Lower lobe of right lung (tissue), 2 donors: ENCODE measurements at places on chromosomes 11 and 22. TPM values are rescaled to one million over a fixed set of nuclear protein-coding genes. Genes with fewer than 3 reads are reported as not detected.

GRCh38 chr11:10694486-10695239 lies 1.1 kb upstream of the IRAG1 start:
- no peak for DNase-seq

DNA sequence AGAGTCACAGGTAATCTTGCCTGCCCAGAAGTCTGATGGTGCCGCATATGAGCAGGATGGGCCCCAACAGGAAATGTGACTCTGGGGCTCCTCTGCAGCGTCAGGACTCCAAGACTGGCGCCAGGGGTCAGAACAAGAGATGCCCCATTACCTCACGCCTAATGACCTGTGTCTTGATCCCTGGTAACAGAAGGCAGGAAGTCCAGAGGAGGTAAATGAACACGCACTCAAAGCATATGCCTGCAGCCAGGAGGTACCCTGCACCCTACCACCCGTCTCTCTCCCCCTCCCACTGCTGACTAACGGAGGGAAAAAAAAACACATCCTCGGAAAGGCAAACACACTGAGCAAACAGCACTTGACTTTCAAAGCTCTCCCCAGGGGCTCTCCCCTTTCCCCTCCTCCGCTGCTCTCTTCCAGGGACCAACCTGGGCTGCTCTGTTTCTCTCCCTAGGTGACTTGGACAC lies 37.3 kb downstream of the ABCC8 start:
- no peak for DNase-seq

- DNase-seq, result no peak
These were observed 36.7 kb downstream of the DRG1 start for GRCh38 chr22:31436132-31436531.

DNA sequence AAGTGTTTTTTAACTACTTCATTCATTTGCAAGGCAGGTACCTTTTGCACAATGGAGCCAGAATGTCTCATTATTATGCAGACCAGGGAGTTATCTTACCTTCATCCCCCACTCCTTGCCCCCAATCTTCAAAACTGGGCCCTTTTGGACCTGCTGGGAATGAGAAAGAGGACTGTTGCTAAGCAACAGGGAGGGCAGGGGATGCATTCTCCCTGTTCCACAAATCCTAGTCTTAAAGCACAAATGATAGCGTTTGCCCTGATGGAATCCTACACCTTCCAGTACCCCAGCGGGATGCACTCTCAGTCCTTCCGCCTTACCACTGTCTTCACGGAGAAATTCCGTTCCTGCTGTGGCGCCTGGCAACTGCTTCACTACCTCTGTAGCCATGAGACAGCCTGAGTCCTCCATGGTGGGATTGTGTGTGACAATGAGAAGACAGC lies 4.1 kb upstream of the KCNJ1 start:
- DNase-seq, result no peak

- no peak for DNase-seq
These were observed 6.6 kb downstream of the ARRB1 start for GRCh38 chr11:75344761-75345454.

GRCh38 chr11:126361400-126361799 lies 5.9 kb downstream of the ST3GAL4 start:
- no peak for DNase-seq

GRCh38 chr22:21457023-21457787 lies 10.0 kb upstream of the TMEM191C start:
- DNase-seq, result peak; percentile 47

- peak; percentile 50 for DNase-seq
These were observed 1.7 kb upstream of the GAB2 start for GRCh38 chr11:78419327-78419726.

- no peak for DNase-seq
These were observed 181.6 kb downstream of the MSANTD4 start for GRCh38 chr11:105840391-105840790.

DNA sequence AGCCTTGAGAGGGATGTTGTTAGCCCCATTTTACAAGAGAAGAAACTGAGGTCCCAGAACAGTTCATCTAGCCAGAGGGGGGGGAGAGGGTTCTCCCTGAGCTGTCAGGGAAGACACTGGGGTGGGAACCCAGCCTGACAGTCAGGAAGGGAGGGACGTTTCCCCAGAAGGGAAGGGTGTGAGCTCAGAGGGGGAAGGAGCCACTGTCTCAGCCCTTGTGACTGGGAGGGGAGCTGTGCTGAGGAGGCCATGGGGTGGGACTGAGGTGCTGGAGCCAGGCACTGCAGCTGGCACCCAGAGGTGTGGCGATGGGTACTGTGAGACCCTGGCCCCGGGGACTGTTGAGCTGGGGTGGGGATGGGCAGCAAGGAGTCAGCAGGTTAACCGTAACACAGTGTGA lies 35.7 kb downstream of the DAGLA start:
- DNase-seq, result no peak

DNA sequence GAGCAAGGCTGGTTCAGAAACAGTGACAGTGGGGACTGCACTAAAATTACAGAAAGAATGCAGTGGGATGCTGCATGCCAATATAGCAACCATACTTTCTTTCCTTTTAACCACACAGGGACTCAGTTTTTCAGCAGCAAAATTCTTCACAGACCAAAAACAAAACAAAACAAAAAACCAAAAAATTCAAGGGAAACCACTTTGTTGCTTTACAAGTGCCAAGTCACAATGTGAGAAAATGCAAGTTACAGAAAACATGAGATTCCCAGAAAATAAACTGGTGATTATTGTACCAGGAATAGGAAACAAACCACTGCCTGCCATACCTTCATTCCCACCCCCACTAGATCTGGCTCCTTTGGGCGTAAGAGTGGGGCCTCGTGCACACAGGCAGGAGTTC lies 52.6 kb downstream of the TENM4 start:
- no peak for DNase-seq

GRCh38 chr11:12815931-12816494 lies 141.8 kb downstream of the TEAD1 start:
- DNase-seq, result no peak

GRCh38 chr11:92703449-92703830 lies 266.0 kb upstream of the MTNR1B start:
- no peak for DNase-seq

GRCh38 chr11:121895919-121896318 lies 220.1 kb downstream of the BLID start:
- DNase-seq, result no peak

DNA sequence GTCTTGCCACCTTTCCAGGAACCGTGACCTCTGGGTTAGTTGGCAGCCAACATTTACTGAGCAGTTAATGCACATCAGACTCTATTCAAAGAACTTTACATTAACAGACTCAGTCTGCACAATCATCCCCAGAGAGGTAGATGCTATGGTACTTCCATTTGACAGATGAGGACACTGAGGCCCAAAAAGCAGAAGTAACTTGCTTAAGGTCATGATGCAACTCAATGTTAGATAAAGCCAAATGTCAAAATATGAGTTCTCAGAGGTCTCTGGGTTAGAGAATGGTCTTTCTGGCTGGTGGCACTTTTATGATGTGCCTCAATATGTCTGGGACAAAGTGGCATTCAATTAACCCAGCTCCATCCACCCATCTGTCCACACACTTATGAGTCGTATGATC lies 450.0 kb downstream of the MIAT start:
- DNase-seq, result no peak

DNA sequence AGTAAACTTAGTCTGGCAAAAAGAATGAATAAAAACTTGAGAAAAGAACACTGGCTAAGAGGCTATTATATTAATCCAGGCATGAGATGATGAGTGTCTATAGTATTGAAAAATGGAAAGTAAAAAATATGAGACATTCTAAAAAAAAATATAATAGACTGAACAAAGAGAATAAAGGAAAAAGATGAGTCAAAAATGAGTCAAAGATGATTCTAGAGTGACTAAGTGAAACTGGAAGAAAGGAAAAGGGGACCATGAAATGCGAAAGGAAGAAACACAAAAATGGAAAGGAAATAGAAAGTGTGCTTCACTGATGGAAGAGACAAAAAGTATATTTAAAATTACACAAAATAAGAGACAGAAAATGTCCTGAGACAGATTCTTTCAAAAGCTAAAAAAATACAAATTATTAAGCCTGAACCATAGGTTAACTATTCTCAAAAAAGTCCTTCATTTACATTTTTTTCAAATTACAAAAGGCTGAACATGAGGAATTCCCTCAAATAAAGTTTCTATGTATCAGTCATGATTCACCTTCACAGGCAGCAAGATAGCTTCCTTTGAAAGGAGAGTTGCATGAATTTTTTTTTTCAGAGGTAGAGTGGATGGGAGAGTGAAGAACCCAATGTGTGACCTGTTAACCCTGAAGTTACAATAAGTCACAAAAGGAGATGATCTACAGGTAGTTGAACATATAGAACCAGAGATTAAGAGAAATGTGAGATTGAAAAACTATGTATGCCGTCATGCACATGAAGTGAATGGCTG lies 75.2 kb downstream of the EIF3M start:
- DNase-seq, result no peak

GRCh38 chr11:91303749-91304148 lies 920.9 kb upstream of the FAT3 start:
- DNase-seq, result no peak

- DNase-seq, result no peak
These were observed 34.4 kb upstream of the PPARA start for GRCh38 chr22:46115755-46116490.

- no peak for DNase-seq
These were observed 759.4 kb downstream of the OPCML start for GRCh38 chr11:132772703-132773545.

DNA sequence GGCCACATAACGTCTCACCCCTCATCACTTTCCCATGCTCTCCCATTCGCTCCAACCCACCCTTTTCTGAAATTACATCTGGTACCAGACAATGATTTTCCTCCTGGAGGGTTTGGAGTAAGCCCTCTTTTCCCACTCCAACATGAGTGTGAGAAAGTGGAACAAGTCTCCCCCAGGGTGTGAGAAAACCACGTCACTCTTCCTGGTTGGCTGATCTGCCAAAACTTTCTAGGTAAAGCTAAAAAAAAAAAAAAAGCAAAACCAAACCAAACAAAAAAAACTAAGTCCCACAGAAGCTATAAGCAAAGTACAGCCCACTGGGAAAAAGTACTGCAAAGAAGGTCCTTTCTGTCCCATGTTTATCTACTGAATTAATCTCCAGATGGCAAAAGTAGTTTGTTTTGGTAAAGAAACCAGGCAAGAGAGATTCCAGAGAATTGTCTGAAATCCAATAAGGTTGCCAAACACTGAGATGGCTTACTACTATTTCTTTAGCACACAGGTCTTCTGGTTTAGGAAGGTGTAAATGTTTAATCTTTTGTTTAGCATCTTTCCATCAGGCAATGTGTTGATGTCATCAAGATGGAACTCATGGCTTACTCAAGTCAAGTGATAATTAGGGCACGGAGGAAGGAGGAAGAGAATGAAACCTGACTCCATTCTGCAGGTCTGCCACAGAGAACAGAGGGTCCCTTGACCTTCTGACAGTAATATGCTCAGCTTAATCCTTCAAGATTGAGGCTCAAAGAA lies 395.6 kb downstream of the LARGE1 start:
- DNase-seq, result no peak

GRCh38 chr22:37601540-37602442 lies 6.8 kb upstream of the GGA1 start:
- no peak for DNase-seq

- no peak for DNase-seq
These were observed 32.2 kb upstream of the LYVE1 start for GRCh38 chr11:10600570-10601248.

DNA sequence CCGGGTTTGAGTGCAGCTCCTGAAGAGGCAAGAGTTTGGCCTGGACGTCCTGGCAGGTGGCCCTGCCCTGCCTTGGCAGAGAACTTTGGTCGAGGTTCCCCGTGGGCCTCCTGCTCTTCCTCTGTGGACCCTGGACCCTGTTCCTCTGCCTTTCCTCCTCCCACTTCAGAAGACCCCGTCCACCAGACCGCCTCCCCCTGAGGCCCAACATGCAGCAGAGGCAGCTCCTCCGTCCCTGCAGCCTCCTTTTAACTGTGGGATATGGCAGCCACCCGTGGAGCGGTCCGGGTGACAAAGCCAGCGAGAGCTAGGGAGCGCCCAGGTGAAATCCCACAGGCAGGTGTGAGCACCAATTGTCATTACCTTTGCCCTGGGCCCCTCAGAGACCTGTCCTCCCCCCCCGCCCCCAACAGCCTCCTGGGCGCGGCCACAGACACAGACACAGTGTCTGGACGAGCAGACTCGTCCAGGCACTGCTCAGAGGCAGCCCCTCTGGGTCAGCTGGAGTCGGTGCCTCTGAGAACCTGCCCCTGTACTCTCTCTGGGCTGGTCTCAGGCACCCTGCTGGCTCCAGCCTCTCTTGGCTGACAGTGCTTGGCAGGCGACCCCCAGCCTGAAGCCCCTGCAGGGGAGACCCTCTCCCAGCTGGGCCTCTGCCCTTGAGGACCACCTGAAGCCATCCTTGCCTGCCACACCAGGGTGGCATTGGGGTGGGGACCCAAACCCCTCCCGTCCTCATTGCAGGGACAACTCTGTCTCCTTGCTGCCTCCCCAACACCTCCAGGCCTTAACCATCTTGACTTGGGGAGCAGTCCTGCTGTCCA lies 4.1 kb upstream of the PTDSS2 start:
- peak; percentile 49 for DNase-seq

GRCh38 chr11:40722179-40722795 lies 737.2 kb downstream of the LRRC4C start:
- no peak for DNase-seq

DNA sequence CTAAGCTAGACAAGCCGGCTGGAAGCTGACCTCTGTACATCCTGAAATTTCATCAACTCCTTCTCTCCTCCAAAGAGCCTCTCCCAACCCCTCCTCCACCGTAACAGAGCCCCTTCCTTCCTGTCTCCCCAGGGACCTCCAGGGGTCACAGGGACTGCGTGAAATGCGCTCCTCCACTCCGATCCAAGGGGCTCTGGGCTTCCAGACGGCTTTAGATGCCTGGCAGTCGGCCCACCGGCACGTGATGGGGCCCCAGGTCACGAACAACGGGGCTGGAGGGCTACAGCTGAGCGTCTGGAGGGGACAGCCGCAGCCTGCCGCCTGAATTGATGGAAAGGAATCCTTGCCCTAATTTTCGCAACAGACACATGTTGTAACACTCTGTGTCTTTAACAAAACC lies 264.1 kb downstream of the MN1 start:
- DNase-seq, result no peak

DNA sequence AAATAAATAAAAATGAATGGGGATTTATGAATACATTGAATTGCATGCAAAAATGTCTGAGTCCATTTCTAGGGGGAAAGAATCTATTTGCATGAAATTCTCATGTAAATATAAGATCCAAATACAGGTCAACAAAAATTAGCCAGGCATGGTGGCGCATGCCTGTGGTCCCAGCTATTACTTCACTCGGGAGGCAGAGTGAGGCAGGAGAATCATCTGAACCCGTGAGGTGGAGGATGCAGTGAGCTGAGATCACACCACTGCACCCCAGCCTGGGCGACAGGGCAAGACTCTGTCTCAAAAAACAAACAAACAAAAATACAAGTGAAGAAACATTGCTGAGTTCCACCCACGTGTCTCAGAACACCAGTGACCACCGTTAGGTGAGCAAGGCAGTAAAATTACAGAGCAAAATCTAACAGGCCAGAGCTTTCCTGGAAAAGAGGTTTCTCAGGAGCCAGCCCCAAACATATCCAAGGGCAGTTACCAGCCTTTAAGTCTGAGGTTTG lies 17.3 kb downstream of the PACSIN2 start:
- DNase-seq, result no peak

CDC45 gene
- total RNA-seq, result 1.4 TPM

SYT12 gene
- not detected for total RNA-seq

KCNJ5 gene
- total RNA-seq, result 12.9 TPM

IFITM1 gene
- 128 TPM for total RNA-seq

TMPRSS13 gene
- total RNA-seq, result 7.0 TPM

RIBC2 gene
- 2.6 TPM for total RNA-seq

OVOL1 gene
- total RNA-seq, result 0.89 TPM

SLC5A12 gene
- total RNA-seq, result not detected

P2RY6 gene
- total RNA-seq, result 3.6 TPM

GDPD4 gene
- not detected for total RNA-seq

CRYBA4 gene
- not detected for total RNA-seq

TMEM25 gene
- 18.3 TPM for total RNA-seq
